ENCODE measurements at places on chromosomes 1 and 21. TPM values are rescaled to one million over a fixed set of nuclear protein-coding genes. Genes with fewer than 3 reads are reported as not detected.

Gene FAM177B
- total RNA-seq = not detected

- no peak for DNase-seq
Observed at GRCh38 chr1:48665708-48666407, 110.8 kb downstream of the BEND5 start.

- DNase-seq = no peak
Observed at GRCh38 chr1:33346927-33347649, 26.2 kb upstream of the A3GALT2 start.

DNA sequence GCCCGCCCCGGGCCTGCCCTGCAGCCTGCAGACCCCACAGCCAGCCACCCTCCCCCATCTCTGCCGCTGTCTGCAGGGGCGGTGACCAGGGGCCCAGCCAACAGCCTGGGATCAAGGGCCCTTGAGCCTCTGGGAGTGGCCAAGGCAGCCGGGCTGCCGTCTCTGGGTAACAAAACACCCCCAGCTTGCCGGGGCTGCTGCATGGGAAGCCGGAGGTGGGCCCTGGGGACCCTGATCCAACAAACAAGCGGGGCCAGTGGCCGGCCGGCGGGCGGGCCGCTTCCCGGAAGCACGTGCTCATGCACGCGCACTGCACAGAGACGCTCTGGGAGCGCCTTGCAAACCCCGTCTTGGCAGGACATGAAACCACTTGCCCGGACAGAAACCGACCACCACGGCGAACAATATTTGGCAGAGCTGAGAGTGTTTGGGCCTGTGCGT is 13.2 kb downstream of the MEGF6 start:
- DNase-seq = no peak

GRCh38 chr1:208216062-208216461 is 28.1 kb downstream of the PLXNA2 start:
- no peak for DNase-seq

- no peak for DNase-seq
Observed at GRCh38 chr1:93690921-93691789, 9.5 kb upstream of the BCAR3 start.
